ENCODE measurements at places on chromosomes 7 and 10. TPM values are rescaled to one million over a fixed set of nuclear protein-coding genes. Genes with fewer than 3 reads are reported as not detected.

Gene CFAP58
- not detected for polyA plus RNA-seq

- H3K36me3 ChIP-seq = no peaks in the 10 kb centered on the region
- H3K27me3 ChIP-seq = no peaks in the 10 kb centered on the region
- H3K27ac ChIP-seq = peak overlapping the region; percentile 48
- H3K4me3 ChIP-seq = peak overlapping the region; percentile 25
- peak; percentile 12 for DNase-seq
Observed at GRCh38 chr10:103763374-103764202, 91.8 kb downstream of the SH3PXD2A start.

DNA sequence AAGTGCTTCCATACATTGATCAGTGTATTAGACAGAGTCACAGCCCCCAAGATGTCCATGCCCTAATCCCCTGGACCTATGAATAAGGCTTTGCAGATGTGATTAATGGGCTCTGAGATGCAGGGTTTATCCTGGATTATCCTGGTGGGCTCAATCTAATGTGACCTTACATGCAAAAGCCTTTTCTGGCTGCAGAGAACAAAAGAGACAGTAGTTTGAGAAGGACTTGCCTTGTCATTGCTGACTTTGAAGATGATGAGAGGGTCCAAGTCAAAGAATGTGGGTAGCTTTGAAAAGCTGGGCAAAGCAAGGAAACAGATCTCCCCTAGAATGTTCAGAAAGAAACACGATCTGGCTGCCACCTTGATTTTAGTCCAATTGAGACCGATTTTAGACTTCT lies 238.7 kb downstream of the CCSER2 start:
- H3K4me3 ChIP-seq = no peak overlapping the region
- H3K36me3 ChIP-seq = no peaks in the 10 kb centered on the region
- no peak for DNase-seq
- H3K27ac ChIP-seq = no peak overlapping the region
- H3K4me1 ChIP-seq = no peaks in the 10 kb centered on the region

Gene SLC26A4
- not detected for polyA plus RNA-seq

DNA sequence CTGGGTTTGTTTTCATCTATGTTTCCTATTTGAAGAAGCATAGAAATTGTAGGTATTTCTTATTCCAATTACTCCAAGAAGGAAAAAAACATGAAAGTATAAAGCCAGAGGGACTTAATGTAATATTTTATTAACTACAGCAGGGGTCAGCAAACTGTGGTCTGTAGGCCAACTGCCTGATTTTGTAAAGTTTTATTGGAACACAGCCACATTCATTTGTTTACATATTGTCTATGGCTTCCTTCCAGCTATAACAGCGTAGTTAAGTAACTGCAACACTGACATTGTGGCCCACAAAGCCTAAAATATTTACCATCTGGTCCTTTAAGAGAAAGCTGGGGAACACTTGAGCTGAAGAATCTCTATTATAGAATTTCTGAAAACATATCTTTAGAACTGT lies 306.2 kb downstream of the BICC1 start:
- no peak overlapping the region for H3K4me3 ChIP-seq
- H3K27ac ChIP-seq = no peak overlapping the region
- peaks cover 2% of the 10 kb centered on the region for H3K27me3 ChIP-seq

Gene MACC1
- 1.6 TPM for polyA plus RNA-seq

DNA sequence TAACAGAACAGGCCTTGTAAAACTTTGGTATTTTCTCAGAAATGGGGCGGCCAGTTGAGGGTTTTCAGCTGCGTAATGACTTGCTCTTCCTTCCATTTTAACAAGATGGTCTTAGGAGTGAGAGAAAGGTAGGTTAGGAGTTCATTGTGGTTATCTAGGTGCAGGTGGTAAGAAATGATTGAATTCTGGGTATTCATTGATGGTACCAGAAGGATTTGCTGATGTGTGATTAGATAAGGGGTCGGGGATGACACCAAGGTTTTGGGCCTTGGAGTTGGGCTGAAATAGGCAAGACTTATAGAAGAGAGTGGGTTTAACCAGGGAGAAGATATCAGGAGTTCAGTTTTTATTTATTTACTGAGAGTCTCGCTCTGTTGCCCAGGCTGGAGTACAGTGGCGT lies 2.6 kb downstream of the MDH2 start:
- H3K4me1 ChIP-seq = peaks cover 43% of the 10 kb centered on the region
- no peak for DNase-seq
- H3K36me3 ChIP-seq = peaks cover 5% of the 10 kb centered on the region
- H3K4me3 ChIP-seq = peak overlapping the region; percentile 18

- H3K36me3 ChIP-seq = peaks cover 10% of the 10 kb centered on the region
- H3K4me1 ChIP-seq = peaks cover 66% of the 10 kb centered on the region
- DNase-seq = peak; percentile 75
- H3K27ac ChIP-seq = peak overlapping the region; percentile 89
- H3K27me3 ChIP-seq = peaks cover 18% of the 10 kb centered on the region
- H3K4me3 ChIP-seq = peak overlapping the region; percentile 91
Observed at GRCh38 chr7:30285536-30286284, 1.3 kb downstream of the ZNRF2 start.

- no peaks in the 10 kb centered on the region for H3K36me3 ChIP-seq
- no peaks in the 10 kb centered on the region for H3K4me1 ChIP-seq
- no peak overlapping the region for H3K27ac ChIP-seq
- no peak overlapping the region for H3K4me3 ChIP-seq
- DNase-seq = no peak
Observed at GRCh38 chr7:131781-132482, 60.4 kb upstream of the FAM20C start.

- no peak for DNase-seq
- peaks cover 14% of the 10 kb centered on the region for H3K27me3 ChIP-seq
- no peak overlapping the region for H3K4me3 ChIP-seq
- H3K4me1 ChIP-seq = peaks cover 17% of the 10 kb centered on the region
- no peak overlapping the region for H3K27ac ChIP-seq
Observed at GRCh38 chr10:43946445-43946844, 297.8 kb upstream of the ZNF32 start.

- H3K4me3 ChIP-seq = no peak overlapping the region
- no peaks in the 10 kb centered on the region for H3K36me3 ChIP-seq
Observed at GRCh38 chr10:127576740-127577161, 27.6 kb downstream of the NPS start.

- H3K4me1 ChIP-seq = peaks cover 53% of the 10 kb centered on the region
- DNase-seq = no peak
- H3K27me3 ChIP-seq = peaks cover 1% of the 10 kb centered on the region
- H3K27ac ChIP-seq = no peak overlapping the region
Observed at GRCh38 chr10:50470798-50471582, 152.8 kb downstream of the SGMS1 start.

Gene PMPCB
- 60.7 TPM for polyA plus RNA-seq

GRCh38 chr7:143485094-143485493 lies 7.4 kb downstream of the TAS2R41 start:
- H3K27me3 ChIP-seq = peaks cover 7% of the 10 kb centered on the region
- H3K36me3 ChIP-seq = no peaks in the 10 kb centered on the region
- DNase-seq = no peak
- H3K4me1 ChIP-seq = peaks cover 13% of the 10 kb centered on the region
- H3K27ac ChIP-seq = no peak overlapping the region

Gene DTX2
- polyA plus RNA-seq = 9.1 TPM

Gene FAM13C
- polyA plus RNA-seq = not detected

Gene C10orf62
- polyA plus RNA-seq = not detected

GRCh38 chr10:124039483-124040013 lies 53.9 kb downstream of the CHST15 start:
- peaks cover 5% of the 10 kb centered on the region for H3K27me3 ChIP-seq
- H3K4me1 ChIP-seq = peaks cover 5% of the 10 kb centered on the region
- no peak overlapping the region for H3K27ac ChIP-seq
- H3K4me3 ChIP-seq = no peak overlapping the region
- DNase-seq = no peak
- no peaks in the 10 kb centered on the region for H3K36me3 ChIP-seq

DNA sequence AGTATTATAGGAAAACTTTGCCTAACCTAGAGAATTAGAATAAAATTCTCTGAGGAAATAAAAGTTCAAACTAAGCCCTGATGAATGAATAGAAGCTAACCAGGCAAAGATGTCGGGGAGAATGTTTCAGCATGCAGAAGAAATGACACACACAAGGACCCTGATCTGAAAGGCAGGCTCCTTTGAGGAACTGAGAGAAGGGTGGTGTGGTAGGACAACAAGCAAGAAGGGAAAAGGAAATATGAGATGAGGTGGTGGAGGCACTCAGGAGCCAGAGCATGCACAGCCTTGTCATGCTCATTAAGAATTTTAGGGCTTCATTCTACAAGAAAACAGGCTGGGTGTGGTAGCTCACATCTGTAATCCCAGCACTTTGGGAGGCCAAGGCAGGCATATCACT lies 90.6 kb downstream of the ARHGAP12 start:
- H3K36me3 ChIP-seq = peaks cover 12% of the 10 kb centered on the region
- no peak overlapping the region for H3K27ac ChIP-seq
- no peak overlapping the region for H3K4me3 ChIP-seq
- no peaks in the 10 kb centered on the region for H3K27me3 ChIP-seq
- H3K4me1 ChIP-seq = peaks cover 6% of the 10 kb centered on the region

GRCh38 chr10:73956476-73957359 lies 41.2 kb upstream of the VCL start:
- H3K27ac ChIP-seq = peak overlapping the region; percentile 93
- H3K27me3 ChIP-seq = no peaks in the 10 kb centered on the region
- H3K4me3 ChIP-seq = peak overlapping the region; percentile 95
- H3K36me3 ChIP-seq = no peaks in the 10 kb centered on the region
- DNase-seq = peak; percentile 72
- peaks cover 75% of the 10 kb centered on the region for H3K4me1 ChIP-seq

GRCh38 chr7:95324431-95324830 lies at the start of gene PON1:
Gene PON1, minus strand, starts transcription at chr7:95324532. Its CDS starts 57 bp downstream, at chr7:95324475.
- no peaks in the 10 kb centered on the region for H3K4me1 ChIP-seq
- DNase-seq = no peak
- peaks cover 4% of the 10 kb centered on the region for H3K27me3 ChIP-seq
- H3K27ac ChIP-seq = no peak within 1 kb of the TSS
- H3K36me3 ChIP-seq = no peaks in the 10 kb centered on the region

Gene FGFR2
- not detected for polyA plus RNA-seq

GRCh38 chr7:66871076-66871475 lies 49.9 kb upstream of the TMEM248 start:
- no peak overlapping the region for H3K4me3 ChIP-seq
- H3K27me3 ChIP-seq = no peaks in the 10 kb centered on the region
- DNase-seq = no peak
- peaks cover 23% of the 10 kb centered on the region for H3K36me3 ChIP-seq
- no peak overlapping the region for H3K27ac ChIP-seq

- no peak for DNase-seq
- H3K27me3 ChIP-seq = peaks cover 15% of the 10 kb centered on the region
- no peak overlapping the region for H3K4me3 ChIP-seq
- H3K4me1 ChIP-seq = no peaks in the 10 kb centered on the region
- H3K36me3 ChIP-seq = no peaks in the 10 kb centered on the region
Observed at GRCh38 chr10:14474656-14475055, 143.9 kb upstream of the FRMD4A start.

GRCh38 chr10:71773221-71773971 lies at the start of gene VSIR:
Gene VSIR, minus strand, starts transcription at chr10:71773520. Its CDS starts 81 bp downstream, at chr10:71773439.
- H3K27me3 ChIP-seq = peaks cover 6% of the 10 kb centered on the region
- peak; percentile 95 for DNase-seq
- H3K36me3 ChIP-seq = no peaks in the 10 kb centered on the region
- peaks cover 72% of the 10 kb centered on the region for H3K4me1 ChIP-seq

GRCh38 chr10:123016228-123016627 lies 7.4 kb downstream of the ACADSB start:
- peaks cover 1% of the 10 kb centered on the region for H3K4me1 ChIP-seq
- H3K27ac ChIP-seq = no peak overlapping the region
- no peaks in the 10 kb centered on the region for H3K27me3 ChIP-seq
- DNase-seq = no peak
- no peak overlapping the region for H3K4me3 ChIP-seq

DNA sequence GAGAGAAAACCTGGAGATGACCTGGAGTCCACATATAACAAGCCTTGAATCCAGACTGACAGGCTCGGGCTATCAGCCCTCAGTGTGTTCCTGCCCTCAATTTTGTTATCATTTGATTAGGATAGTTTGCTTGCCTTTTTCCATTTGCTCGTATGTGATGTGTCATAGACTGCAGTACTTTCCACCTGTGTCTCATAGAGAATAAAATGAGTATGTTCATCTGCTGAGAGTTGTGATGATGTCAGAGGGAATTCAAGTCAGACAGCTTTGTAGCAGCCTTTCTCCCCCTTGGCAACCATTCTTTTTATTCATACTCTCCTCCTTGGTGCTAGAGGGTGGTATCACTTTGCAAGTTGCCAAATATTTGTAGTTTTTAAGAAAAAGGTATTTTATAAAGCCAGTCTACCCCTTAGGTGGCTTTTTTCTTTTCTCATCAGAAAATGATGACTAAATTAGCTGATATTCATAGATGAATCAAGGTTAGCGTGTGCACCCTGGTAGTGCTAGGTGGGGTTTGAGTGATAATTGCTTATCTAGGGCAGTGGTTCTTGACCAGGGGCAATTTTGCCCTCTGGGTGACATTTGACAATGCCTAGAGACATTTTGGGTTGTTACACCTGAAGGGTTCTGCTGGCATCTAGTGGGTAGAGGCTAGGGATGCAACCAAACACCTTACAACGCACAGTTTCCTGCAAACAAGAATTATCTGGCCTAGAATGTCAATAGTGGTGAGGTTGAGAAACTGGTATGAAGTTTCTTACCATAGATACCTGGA lies 5.4 kb downstream of the SGPL1 start:
- peaks cover 3% of the 10 kb centered on the region for H3K27me3 ChIP-seq
- peaks cover 26% of the 10 kb centered on the region for H3K4me1 ChIP-seq
- DNase-seq = peak; percentile 8
- no peak overlapping the region for H3K4me3 ChIP-seq

DNA sequence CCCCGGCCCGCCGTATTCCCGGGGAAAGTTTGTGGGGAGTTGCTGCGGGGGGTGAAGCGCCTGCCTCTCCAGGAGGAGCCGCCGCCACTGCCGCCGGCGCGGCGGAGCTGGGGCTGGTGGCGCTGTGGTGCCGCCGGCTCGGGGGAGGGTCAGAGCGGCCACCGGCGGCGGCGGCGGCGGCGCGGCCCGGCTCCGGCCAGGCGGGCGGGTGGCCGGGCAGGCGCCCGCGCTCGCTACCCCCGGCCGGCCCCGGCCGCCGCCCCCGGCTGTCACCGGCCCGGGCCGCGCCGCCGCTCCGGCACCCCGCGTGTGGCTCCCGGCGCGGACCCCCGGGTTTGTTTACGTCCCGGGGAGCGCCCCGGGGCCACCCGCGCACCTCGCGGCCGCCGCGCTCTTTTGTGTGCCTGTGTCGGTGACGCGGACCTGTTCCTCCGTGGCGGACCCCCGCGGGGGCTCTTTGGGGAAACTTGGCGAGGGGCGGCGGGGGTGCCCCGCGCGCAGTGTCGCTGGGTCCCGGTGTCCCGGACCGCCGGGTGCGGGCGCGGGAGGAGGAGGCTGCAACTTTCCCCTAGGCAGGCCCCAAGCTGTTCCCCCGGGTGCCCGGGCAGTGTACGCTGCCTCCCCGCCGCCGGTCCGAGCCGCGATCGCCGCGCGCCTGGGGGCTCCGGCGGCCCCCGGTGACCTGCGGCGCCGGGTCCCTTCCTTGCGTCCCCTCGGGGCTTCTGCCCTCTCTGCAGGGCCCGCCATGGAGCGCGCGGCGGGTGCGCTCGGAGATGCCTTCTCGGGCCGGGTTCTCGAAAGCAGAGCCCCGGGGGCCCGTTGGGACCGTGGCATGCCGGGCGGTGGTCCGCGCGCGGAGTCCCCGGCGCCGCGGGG lies 593 bp upstream of the CUX1 start:
- peak; percentile 7 for DNase-seq
- H3K27ac ChIP-seq = no peak overlapping the region

- H3K4me3 ChIP-seq = no peak overlapping the region
- DNase-seq = no peak
- peaks cover 13% of the 10 kb centered on the region for H3K27me3 ChIP-seq
Observed at GRCh38 chr10:129896860-129897200, 67.2 kb downstream of the EBF3 start.
